Activated CD4-positive, alpha-beta T cell treated with anti-CD3 and anti-CD28 coated beads for 1 hour (primary cell): ENCODE measurements at places on chromosomes 13 and 19.

DNA sequence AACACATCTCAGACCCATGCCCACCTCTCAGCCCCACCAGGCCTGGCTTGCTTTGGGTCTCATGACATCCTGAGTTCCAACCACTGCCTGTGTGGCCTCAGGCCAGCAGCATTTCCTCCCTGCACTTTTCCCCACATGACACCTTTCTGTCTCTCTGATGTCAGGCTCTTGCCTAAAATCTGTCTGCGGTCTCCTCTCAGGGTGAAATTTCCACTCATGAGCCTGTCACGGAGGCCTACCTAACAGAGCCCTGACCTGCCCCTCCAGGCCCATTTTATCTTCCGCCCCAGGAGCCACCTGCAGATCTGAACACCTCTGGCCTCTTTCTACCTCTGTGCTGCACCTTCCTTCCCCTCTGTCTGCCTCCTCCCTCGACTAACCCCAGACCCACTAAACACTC is 93.5 kb downstream of the ZDHHC20 start:
- DNase-seq: no peak

- no peak for DNase-seq
Measured at GRCh38 chr13:111115965-111116521, 933 bp downstream of the ARHGEF7 start.

DNA sequence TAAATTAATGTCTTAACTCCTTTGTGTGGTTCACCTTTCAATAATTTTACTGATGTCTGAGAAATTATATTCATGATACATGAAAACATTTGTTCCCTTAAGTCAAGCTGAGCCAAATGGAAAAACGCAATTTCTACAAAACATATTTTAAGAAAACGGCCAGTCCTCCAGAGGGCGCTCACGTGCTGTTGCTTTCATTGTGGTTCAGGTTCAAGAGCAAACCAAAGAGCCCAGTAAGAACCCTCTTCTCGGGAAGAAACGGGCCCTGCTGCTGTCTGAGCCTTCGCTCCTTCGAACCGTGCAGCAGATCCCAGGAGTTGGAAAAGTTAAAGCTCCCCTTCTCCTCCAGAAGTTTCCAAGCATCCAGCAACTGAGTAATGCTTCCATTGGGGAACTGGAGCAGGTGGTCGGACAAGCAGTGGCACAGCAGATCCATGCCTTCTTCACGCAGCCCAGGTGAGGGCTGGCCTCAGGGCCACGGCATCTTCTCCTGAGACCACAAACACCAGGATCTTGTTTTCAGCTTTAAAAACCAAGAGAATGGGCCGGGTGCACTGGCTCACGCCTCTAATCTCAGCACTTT is 4.3 kb downstream of the FAAP24 start:
- peak; percentile 46 for DNase-seq

- DNase-seq: no peak
Measured at GRCh38 chr19:21472507-21472906, 32.9 kb upstream of the ZNF429 start.

GRCh38 chr13:87677496-87678371 is 6.6 kb downstream of the SLITRK5 start:
- no peak for DNase-seq

- DNase-seq: no peak
Measured at GRCh38 chr13:110433014-110433413, 125.9 kb downstream of the COL4A2 start.

DNA sequence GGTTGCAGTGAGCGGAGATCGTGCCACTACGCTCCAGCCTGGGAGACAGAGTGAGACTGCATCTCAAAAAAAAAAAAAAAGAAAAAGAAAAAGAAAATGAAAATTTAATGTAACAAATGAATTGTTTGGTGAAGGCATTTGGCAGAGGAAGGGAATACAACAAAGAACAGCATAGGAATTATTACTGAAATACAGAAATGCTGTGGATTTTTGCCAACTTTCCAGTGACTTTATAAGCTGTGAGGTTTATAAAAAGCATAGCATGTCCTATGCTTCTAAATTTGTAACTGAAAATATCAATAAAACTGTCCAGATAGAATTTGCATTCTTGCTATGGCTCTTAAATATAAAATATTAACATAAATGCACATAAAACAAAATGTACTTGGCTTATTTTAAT is 112.9 kb upstream of the IRS2 start:
- DNase-seq: no peak

- DNase-seq: peak; percentile 22
Measured at GRCh38 chr19:32339988-32340874, 5.2 kb upstream of the ZNF507 start.

DNA sequence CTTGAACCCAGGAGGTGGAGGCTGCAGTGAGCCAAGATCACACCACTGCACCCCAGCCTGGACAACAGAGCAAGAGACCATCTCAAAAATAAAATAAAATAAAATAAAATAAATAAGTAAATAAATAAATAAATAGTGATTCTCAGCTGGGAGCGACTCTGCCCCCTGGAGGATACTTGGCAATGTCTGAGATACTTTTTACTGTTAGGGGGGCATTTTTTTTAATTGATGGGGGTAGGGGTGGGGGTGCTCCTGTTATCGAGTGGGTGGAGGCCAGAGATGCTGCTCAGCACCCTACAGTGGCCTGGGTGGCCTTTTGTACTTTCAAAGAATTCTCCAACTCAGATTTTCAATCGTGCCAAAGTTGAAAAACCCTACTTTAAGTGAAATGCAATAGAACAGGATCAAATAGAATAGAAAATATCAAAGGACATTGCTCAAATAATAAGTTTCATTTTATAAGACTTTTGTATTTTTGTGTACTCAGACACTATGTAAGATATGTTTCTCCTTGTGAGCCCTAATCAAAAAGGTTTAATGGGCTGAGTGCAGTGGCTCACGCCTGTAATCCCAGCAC is 7.1 kb upstream of the CLPP start:
- no peak for DNase-seq
